Endodermal cell (in vitro differentiated cells): ENCODE measurements at places on chromosomes 12 and 14. TPM values are rescaled to one million over a fixed set of nuclear protein-coding genes. Genes with fewer than 3 reads are reported as not detected.
A peak's percentile ranks its signal among the peaks of the same experiment; 100 is the strongest.

- H3K4me1 ChIP-seq, result no peaks in the 10 kb centered on the region
- H3K27me3 ChIP-seq, result no peaks in the 10 kb centered on the region
- H3K27ac ChIP-seq, result no peak overlapping the region
- H3K4me3 ChIP-seq, result no peak overlapping the region
Observed at GRCh38 chr14:106564058-106564643, 1037.8 kb downstream of the TMEM121 start.

- DNase-seq, result no peak
- no peaks in the 10 kb centered on the region for H3K27me3 ChIP-seq
- no peaks in the 10 kb centered on the region for H3K36me3 ChIP-seq
- H3K27ac ChIP-seq, result no peak overlapping the region
- no peak overlapping the region for H3K4me3 ChIP-seq
Observed at GRCh38 chr12:14935031-14935430, 3.3 kb downstream of the ERP27 start.

- DNase-seq, result no peak
- H3K27me3 ChIP-seq, result no peaks in the 10 kb centered on the region
Observed at GRCh38 chr14:44945264-44945663, 16.5 kb downstream of the KLHL28 start.

DNA sequence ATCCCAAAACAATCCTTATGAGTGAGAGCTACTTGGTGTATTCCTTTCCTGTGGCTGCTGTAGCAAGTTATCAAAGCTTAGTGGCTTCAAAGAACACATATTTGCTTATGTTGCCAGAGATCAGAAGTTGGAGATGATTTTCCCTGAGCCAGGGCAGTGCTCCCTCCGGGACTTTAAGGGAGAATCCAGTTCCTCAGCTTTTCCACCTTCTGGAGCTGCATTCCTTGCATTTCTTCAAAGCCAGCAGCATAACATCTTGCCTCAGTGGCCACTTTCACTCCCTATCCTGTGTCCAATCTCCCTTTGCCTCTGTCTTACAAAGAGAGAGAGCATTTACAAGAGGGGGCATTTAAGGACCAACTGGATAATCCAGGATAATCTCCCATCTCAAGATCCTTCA, 33.7 kb downstream of the P2RX7 start:
- peaks cover 93% of the 10 kb centered on the region for H3K27me3 ChIP-seq
- H3K27ac ChIP-seq, result no peak overlapping the region
- no peaks in the 10 kb centered on the region for H3K4me1 ChIP-seq

DNA sequence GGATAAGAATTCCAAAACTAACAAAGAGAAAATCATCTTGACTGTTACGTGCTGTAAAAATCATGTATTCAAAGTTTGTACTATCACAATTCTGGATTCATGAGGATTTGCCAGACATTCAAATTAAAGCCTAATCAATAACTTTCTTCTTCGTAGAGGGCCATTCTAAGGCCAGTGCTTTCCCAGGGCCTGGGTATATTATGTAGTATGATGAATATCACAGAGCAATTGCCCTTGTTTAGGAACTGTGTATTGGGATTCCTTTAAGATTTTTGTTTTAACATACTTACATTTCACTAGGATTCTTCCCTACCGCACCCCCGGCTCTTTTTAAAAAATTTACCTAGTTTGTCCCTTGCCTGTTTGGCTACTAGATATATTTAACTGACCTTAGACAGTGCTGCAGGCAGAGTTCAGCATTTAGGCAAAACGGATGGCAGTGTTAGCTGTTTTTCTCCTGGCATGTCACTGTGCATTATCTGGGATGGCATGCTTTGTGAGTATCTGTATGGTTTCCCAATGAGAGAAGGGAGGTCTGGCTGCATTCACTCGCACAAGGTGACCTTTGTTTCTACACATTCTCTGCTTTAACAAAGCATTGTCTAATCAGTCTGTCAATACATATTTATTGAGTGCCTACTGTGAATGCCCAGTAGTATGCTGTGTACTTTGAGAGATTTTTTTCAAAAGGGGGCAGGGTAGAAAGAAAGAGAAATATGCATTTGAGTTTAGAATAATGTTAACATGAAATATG, 63.3 kb downstream of the ERC1 start:
- DNase-seq, result peak; percentile 66
- H3K4me3 ChIP-seq, result peak overlapping the region; percentile 6
- peaks cover 15% of the 10 kb centered on the region for H3K36me3 ChIP-seq

DNA sequence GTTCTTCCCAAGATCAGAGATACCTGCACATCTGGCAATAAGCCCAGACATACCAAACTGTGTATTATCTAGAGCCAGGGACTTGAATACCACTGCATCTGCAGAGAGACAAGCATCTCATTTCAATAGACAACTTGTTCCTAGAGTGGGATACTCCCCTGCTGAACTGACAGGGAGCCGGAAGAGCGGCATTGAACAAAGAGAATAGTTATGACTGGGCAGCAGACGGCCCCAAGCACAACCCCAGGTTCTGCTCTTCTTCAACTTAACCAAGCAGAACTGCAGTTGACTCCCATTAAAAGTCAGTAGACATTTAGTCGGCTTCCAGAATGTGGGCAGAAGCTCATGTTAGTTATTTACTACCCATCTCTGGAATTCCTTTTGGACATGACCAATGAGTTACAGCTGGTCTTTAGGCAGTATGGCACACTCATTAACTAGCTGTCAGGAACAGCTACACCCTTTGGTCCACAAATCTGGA, 112.9 kb downstream of the HMGA2 start:
- H3K27ac ChIP-seq, result peak overlapping the region; percentile 61
- no peak for DNase-seq
- H3K27me3 ChIP-seq, result no peaks in the 10 kb centered on the region
- H3K36me3 ChIP-seq, result peaks cover 61% of the 10 kb centered on the region
- H3K4me1 ChIP-seq, result peaks cover 8% of the 10 kb centered on the region

DNA sequence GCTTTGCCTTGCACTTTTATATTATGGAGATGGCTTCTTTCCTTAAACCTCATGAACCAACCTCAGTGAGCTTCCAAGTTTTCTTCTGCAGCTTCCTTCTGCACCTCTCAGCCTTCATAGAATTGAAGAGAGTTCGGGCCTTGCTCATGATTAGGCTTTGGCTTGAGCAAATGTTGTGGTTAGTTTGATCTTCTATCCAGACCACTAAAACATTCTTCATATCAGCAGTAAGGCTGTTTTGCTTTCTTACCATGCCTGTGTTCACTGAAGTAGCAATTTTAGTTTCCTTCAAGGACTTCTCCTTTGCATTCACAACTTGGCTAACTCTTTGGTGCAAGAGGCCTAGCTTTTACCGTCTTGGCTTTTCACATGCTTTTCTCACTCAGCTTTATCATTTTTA, 125.4 kb downstream of the SNAPC1 start:
- no peak overlapping the region for H3K4me3 ChIP-seq
- H3K4me1 ChIP-seq, result peaks cover 4% of the 10 kb centered on the region
- DNase-seq, result no peak
- H3K27ac ChIP-seq, result no peak overlapping the region

- no peak overlapping the region for H3K4me3 ChIP-seq
- DNase-seq, result no peak
- H3K27me3 ChIP-seq, result no peaks in the 10 kb centered on the region
- no peak overlapping the region for H3K27ac ChIP-seq
Observed at GRCh38 chr14:100072783-100073346, 7.6 kb downstream of the EVL start.

DNA sequence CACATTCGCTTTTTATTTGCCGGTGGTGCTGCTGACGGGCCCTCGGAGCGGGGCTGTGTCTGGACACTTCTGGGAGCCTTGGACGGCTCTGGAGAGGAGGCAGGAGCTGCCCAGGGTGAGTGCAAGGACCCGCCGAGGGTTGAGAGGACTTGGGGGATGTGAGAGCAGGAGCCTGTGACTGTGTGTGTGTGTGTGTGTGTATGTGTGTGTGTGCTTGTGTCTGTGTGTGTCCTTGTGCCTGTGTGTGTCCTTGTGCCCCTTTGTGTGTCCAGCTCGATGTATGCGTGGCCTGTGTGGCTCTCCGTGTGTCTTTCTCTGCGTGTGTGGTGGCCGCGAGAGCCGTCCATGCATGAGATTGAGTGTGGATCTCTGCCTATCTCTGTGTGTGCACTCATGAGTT, 179.6 kb upstream of the MYL2 start:
- no peak for DNase-seq
- no peaks in the 10 kb centered on the region for H3K4me1 ChIP-seq
- H3K4me3 ChIP-seq, result no peak overlapping the region
- no peaks in the 10 kb centered on the region for H3K27me3 ChIP-seq

DNA sequence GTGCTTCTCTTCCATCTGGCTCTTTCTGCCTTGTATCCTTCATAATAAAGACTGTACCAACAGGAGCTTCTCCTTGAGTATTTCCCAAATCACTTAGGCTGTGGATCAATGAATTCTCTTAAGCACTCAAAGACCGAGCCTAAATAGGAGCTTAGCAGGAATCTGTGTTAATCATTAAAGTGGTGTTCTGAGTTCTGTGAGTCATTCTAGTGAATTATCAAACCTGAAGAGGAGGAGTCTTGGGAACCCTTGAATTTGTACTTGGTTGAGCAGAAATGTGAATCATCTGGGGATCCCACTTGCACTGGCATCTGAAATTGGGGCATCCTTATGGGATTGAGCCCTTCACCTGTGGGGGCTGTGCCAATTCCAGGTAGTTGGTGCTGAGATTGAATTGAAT, 946.2 kb downstream of the BCL11B start:
- peaks cover 9% of the 10 kb centered on the region for H3K4me1 ChIP-seq
- H3K4me3 ChIP-seq, result peak overlapping the region; percentile 55
- no peak for DNase-seq
- H3K27ac ChIP-seq, result no peak overlapping the region

The CELA1 gene
- total RNA-seq, result not detected in 3 replicates

The FBXL14 gene
- total RNA-seq, result 10.0 to 12.1 TPM (median 11.2 TPM) in 3 replicates

The EML5 gene
- 1.5 to 2.3 TPM (median 2.3 TPM) in 3 replicates for total RNA-seq

The LHX5 gene
- not detected in 2 replicates for total RNA-seq

The KERA gene
- total RNA-seq, result not detected in 2 replicates

The ERBB3 gene
- total RNA-seq, result 37.2 to 45.7 TPM (median 43.4 TPM) in 3 replicates
